ENCODE measurements at places on chromosomes 7 and 10.

DNA sequence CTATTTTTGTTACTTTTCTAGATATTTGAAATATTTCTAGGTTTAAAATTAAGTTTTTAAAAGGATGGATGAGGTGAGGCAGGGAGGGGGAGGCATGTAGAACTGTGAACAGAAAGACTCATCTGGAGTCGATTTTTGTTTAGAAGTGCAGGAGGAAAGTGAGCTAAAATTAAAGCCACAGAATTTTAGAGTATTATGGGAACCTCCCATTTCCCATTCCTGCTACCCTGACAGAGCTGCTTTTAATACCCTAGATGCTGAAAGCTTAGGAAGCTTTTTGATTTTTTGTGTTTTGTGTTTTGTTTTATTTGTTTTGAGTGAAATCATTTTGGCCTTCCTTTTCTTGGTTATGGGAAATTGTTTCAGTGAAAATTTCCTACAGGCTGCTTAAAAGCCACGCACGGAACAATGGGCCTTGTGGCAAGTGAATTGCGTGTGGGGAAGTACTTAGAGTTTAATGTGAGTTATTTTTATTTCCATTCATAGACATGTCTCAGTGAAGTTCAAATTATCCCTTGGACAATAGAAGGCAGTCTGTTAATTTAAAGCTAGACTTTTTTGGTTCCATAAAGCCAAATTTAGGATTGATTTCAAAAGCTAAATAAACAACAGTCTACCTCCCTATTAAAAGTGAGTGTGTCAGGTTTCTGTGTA, 102.0 kb upstream of the HDAC9 start:
- no peak for DNase-seq

- DNase-seq = no peak
Observed at GRCh38 chr10:43818687-43819086, 170.0 kb upstream of the ZNF32 start.

DNA sequence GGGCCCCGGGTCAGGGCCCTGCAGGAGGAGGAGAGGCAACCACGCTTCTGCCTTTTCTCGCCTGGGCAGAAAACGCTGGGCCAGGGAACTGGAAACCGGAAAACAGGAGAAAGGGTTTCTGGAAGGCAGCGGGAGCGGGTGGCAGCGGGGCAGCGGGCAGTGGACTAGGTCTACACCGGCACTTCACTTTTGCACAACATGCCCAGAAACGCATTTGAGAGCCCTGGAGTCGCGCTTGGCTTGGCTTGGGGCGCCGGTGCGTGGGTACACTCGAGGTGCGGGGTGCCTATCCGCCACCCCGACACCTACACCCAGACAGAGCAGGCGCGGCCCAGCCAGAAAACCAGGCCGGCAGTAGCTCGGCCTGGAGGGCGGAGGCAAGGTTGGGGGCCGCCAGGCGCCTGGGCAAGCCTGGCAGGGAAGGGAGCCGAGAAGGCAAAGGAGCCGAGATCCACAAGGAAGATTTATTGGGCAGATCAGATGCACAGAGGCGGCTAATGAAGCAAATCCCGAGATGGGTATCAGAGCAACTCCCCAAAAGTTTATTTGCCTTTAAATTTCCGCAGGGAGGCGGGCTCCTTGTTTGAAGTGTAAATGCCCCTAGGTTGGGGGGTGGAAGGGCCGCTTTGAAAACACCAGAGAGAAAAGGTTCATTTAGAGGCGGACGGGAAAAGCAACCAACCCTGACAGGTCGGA, 3.2 kb upstream of the PAX2 start:
- no peak for DNase-seq

- no peak for DNase-seq
Observed at GRCh38 chr10:96431211-96431970, 72.6 kb upstream of the OPALIN start.

GRCh38 chr10:28095791-28096378, 97.0 kb upstream of the ODAD2 start:
- DNase-seq = no peak

DNA sequence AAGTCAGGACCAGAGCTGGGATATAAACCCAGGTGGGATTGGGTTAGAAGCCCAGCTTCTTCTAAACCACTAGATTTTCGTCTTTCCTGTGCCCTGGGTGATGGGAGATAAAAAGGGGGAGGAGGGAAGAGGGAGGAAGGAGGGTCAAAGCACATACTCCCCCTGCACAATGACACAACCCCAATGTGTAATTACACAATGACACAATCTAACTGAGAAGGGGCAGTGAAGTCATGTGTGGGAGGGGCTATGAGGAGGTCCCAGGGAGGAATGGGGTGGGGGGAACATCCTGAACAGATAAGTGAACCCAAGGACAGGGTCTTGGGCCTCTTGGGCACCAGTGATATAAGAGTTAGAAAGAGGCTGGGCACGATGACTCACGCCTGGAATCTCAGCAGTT, 44.5 kb downstream of the TECTB start:
- DNase-seq = no peak

DNA sequence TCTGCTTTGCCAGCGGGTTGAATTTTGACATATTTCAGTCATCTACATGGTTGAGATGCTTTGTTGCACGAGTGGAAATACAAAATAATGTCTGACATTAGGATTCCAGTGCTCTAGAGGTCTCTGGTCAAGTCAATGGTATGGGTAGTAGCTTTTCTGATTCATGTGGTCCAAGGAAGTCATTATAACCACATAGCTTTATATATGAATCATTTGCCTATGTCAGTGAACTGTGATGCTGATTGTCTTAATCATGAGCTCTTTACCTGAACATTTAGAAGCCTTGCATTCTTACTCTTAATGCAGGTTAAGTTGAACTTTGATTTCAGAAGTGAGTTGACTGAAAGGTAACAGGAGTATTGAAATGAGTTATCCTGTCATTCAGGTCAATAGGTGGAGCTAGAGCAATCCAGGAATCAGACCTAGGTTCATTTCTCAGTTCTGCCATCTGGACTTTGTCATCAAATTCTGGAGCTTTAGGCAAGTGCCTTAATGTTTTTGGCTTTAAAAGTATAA, 3.3 kb downstream of the MAPK8 start:
- DNase-seq = no peak

DNA sequence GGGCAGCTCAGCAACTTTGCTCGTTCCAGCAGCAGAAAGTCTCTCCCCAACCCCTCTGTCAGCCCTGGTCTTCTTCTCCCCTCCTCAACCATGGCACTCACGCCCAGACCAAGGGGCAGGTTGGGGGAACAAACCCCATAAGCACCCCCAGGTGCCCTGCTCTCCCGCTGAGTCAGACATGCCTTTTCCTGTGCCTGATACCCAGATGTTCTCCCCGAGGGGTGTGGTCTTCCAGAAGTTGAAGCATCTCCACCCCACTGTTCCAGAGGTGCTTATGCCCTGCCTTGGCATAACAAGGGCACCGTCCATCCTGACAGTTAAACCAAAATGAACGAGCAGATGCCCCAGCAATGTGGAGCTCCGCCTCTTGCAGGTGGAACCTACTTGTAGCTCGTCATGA, 67.1 kb downstream of the C10orf143 start:
- DNase-seq = no peak

DNA sequence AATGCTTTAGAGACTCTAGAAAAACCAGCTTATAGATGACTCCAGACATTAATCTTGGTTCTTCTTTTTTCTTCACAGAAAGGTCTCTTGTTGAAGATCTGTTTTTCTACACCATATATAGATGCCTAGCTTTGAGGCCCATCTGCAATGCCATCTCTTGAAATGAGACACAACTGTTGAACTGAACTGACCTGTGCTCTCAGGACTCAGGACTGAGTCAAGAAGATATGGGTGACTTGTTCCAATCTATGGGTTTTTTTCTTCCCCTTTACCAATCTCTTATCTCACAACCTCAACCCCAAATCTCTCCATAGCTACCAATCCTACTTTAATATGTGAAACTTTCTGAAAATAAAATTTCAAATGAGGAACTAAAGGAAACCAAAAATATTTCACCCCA, 194.7 kb downstream of the SNX13 start:
- DNase-seq = no peak

GRCh38 chr10:34811968-34812514, 3.1 kb downstream of the PARD3 start:
- no peak for DNase-seq

- DNase-seq = no peak
Observed at GRCh38 chr10:26859241-26860101, 1.3 kb downstream of the ABI1 start.

GRCh38 chr7:98205162-98205845, 5.9 kb upstream of the BHLHA15 start:
- no peak for DNase-seq

DNA sequence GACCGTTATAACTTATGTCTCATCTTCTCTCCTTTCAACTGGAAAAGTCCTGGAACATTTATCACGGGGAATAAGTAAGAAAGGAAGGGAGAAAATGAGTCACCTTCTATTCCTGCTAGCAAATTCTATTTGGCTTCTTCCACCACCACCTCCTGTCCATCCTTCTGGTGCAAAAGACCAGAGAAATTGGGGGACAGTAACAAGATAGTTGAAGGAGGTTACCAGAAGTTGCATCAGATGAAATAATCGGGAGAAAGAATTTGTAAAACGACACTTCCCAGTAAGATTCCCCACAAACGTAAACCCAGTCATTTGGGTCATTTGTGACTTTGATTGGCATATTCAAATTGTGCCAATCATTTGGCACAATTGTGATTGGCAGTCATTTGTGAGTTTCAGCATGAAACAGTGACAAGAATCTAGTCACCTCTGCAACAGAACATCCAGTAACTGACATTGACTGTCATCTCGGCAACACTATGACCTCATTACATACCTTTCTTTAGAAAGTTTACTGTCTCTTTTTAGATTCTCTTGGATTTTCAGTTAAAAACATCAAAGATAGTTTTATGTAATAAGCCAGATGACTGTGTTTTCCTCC, 51.3 kb upstream of the PIK3CG start:
- DNase-seq = no peak

DNA sequence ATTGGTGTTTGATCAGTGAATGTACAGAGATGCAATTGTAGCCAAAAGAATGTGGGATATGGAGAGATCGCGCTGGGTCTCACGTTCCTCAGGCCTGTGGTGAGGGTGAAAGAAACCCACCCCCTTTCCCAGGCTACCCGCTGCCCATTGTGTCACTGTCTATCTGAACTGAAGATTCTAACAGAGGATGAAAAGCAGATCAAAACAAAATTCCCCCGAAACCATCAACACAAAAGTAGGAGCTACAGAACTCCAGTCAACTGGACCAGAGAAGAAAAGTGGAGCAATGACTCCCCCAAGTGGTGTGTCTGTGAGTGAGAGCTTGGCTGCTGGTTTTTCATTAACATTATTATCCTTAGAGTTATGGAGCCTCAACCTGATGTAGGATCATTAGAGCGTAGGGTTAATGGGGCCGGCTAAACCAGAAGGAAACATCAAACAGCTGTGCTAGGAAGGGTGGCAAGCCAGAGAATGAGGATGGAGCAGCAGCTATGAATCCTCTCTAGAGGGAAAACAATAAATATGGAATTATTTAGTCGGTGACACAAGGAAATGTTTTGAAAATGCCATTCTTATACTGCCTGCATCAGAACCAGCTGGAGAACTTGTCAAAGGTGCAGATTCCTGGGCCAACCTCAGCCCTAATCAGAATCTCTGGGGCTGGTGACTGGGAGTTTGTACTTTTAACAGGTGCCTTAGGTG, 38.3 kb downstream of the AKR1B1 start:
- no peak for DNase-seq

DNA sequence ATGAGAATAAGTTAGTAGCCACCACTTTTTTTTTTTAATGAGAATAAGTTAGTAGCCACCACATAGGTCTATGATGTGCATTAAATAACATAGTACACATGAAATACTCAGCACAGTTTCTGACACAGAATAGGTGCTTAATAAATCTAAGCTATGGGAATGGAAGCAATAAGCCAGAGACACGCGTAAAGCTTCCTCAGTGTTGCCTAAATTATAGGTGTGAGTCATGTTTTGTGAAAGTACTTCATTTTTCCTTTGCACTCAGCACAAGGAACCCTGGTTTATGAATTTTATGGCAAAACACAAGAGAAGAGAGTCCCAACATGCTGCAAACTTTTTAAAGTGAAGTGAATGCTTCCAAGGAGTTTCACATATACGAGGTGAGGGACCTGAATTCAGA, 267.4 kb downstream of the RNLS start:
- no peak for DNase-seq

DNA sequence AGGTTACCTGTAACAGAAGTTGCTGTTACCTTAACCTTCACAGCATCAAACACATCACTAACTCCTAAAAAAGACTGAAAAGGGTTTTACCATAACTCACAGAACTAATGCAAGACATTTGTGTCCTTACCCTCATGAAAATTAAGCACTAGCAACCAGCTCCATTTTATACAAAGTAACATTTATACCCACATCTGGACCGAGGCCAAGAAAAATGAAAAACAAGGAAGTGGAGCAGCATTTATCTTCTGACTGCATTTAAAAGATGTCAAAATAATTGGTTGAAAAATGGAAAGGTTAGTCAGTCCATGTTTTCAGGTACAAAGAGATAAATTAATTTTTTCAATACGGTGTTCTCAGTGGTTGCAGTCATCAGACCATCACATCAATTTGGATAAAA, 3.1 kb upstream of the RBP4 start:
- DNase-seq = no peak

DNA sequence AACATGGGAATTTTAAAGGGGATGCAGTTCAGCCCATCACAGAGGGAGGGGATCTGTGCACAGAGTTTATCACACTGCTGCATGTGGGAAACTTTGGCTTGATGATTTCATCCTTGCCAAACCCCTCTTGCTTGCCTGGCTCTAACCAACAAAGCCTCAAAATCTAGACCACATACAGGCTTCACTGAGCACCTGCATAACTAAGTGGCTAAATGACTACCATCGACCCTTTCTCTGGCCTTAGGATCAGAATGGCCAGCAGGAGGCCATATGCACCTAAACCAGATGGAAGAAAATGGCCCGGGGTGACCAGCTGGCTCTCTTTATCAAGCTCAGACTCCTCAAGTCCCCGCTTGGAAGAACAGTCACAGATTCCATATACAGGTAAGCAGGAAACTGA, 15.6 kb upstream of the ZNF25 start:
- DNase-seq = no peak

DNA sequence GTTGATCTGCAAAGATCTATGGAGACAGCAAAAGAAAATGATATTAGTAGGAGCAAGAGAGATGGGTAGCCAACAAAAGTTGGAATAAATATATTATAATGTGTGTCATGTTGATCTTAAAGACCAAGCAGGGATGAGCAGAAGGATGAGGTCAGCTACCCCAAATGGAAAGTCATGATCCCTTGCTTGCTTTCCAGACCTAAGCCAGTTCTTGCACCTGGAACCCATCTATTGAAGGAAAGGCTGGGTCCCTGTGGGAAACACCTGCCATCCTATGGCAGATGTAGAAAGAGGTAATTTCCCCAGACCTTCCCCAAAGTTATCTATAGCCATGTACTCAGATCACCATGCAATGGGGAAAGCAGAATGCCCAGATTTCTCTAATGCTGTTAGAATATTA, 52.5 kb downstream of the LYZL2 start:
- no peak for DNase-seq

Data from activated CD4-positive, alpha-beta T cell treated with anti-CD3 and anti-CD28 coated beads, Interleukin-2, amount 50 U/mL, for 1 hour (primary cell).